ENCODE measurements at places on chromosomes 3 and 15.

- no peak for DNase-seq
Measured at GRCh38 chr3:25281041-25281731, 146.9 kb upstream of the RARB start.

DNA sequence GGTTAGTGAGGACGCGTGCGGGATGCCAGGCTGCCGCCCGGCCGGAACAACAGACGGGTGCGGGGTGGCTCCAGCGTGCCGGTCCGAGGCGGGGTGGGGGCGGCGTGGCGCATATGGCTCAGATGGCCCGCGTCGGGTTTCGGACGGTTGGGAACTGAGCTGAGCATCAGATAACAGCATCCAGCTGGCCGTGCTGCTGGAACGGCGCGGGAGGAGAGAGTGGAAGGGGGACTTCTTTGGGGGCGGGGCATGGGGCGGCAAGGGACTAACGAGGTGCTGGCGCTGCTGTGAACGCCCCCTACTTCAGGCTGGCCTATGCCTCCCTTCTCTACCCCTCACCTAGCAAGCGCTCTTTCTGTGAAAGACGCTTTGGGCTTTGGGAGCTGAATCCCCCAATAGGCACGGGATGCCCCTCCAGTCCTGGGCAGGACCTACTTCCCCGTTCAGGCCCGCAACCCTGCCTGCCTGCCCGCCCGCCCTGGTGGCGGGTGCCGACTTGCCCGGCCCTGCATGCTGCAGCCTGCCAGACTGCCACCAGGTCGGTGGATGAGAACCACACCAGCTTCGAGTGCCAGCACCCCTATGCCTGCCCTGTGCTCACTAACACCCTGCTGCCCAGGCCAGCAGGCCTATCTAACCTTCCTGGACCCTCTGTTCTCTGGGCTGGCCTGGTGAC lies 542 bp downstream of the INKA1 start:
- DNase-seq = no peak

DNA sequence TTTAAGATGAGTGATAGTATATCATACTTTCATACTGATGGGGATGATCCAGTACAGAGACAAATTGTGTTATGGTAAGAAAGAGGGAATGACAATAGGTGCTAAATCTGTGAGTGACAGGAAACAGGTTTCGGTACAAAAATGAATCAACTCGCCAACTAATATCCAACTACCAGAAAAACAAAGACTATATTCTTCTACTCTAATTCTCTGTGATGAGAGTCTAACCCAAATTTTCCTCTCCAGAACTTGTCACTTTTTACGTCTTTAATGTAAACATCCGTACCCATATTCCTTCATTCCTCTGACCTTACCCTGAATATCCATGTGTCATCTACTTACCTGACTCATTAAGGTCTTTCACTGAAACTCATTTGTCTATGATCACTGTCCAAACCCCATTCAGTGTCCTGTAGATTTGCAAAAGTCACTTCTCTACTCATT lies 39.6 kb downstream of the SCAPER start:
- no peak for DNase-seq

- no peak for DNase-seq
Measured at GRCh38 chr3:30449290-30449632, 157.1 kb upstream of the TGFBR2 start.

DNA sequence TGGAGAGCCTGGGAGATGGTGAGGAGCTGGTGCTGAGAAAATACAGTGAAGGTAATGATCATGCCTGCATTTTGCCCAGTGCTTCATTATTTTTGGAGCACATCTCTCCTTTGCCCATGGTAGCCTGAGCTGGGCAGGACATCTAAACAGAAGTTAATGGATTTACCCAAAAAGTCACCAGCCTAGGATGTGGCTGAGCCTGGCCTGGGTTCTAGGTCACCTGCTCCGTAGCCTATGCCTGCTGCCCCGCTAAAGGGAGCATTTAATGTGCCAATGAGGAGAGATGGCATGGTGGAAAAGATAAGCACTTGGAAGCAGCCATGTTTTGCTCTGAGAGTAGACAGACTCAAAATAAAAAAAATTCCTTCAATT lies 41.8 kb upstream of the RHO start:
- DNase-seq = no peak

GRCh38 chr15:51205050-51205975 lies 110.6 kb upstream of the TNFAIP8L3 start:
- DNase-seq = no peak

- no peak for DNase-seq
Measured at GRCh38 chr3:63656786-63657185, 4.3 kb downstream of the SNTN start.

- no peak for DNase-seq
Measured at GRCh38 chr3:128923576-128923975, 44.2 kb downstream of the ACAD9 start.

- DNase-seq = no peak
Measured at GRCh38 chr3:26623419-26624208, 1.0 kb downstream of the LRRC3B start.

- DNase-seq = no peak
Measured at GRCh38 chr3:44160818-44161217, 80.9 kb upstream of the TOPAZ1 start.

- DNase-seq = no peak
Measured at GRCh38 chr15:70235347-70235746, 137.6 kb upstream of the TLE3 start.

GRCh38 chr15:65888981-65889380 lies 19.7 kb downstream of the RAB11A start:
- DNase-seq = no peak

- DNase-seq = no peak
Measured at GRCh38 chr15:23897531-23897930, 210.4 kb upstream of the NDN start.

- no peak for DNase-seq
Measured at GRCh38 chr3:86951322-86951721, 39.6 kb downstream of the VGLL3 start.

- DNase-seq = no peak
Measured at GRCh38 chr3:119293105-119293870, 895 bp upstream of the ARHGAP31 start.

DNA sequence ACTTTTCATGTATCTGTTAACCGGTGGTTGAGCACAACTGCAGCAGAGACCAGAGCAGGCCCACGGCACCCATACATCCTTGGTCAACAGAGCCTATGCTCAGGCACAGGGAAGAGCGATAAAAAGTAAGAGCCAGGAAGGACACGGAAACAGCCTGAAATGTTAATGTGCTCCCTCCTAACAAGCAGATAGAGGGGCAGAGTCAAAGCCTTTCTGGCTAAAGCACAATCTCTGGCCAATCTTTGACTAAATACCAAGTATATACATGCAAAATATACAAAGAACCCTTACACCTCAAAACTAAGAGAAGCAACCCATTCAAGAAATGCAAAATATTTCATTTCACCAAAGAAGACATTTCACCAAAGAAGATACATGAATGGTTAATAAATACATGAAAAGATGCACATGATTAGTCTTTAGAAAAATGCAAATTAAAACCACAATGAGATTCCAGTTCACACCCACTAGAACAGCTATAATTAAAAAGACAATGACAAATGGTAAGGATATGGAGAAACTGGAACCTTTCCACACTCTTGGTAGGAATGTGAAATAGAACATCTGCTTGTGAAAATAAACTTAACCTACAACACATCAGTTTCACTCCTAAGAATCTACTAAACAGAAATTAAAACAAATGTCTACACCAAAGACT lies 88.0 kb downstream of the OSBPL10 start:
- no peak for DNase-seq

GRCh38 chr3:114178770-114179368 lies at the start of gene DRD3:
Gene DRD3 (minus strand): TSS chr3:114179052. CDS start chr3:114171992, 7,060 bp downstream.
- no peak for DNase-seq

- no peak for DNase-seq
Measured at GRCh38 chr3:122636697-122637096, 43.9 kb upstream of the PARP14 start.

DNA sequence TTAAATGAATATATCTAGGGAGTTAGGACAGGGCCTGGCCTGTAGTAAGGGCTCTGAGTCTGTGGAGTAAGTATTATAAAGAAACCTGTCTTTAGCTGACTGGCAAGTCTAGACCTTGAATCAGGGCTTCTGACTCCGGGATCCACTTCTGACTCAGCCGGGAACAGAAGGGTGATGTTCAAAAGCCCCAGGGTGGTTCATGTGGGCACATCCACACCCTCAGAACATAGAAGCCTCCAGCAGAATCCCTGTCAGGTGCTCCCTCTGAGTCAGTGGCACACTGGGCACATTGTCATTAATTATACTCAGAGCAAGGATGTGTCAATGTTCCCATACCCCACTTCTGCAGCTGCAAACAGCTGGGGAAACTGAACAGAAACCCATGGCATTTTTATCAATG lies 26.7 kb upstream of the SNRK start:
- DNase-seq = no peak

GRCh38 chr15:48592221-48592731 lies 53.2 kb downstream of the FBN1 start:
- no peak for DNase-seq

DNA sequence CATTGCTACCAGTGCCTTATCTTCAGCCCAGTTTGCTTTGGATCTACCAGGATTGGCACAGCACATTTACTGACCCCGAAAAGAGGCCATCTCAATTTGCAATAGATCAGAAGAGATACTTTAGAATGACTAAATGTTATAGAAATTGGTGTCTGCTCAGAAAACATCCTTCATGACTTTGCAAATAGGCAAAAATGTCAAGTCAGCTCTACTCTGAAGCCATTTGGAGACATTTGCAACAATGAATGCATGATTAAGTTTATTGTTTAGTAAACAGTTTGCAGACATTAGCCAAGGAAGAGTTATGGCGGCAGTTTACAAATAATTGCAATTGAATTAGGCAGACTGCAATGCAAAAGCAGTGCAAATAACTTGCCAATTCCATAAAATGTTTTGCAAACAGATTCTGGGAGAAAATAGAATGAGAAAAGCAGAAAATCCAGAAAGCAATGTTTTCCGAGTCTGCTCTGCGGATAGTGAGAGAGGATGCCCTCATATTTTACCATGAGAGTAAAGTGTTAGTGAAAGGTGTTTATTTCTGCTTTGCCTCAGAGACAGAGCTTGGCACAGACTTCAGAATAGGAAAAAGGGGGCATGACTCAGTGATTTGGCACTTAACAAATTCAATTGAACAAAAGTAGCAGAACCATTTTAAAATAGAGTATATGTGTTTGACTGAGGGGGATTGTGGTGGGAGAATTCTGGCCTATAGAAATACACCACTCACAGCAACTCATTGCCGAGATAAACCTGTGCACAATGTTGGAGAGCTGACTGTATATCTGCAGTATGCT lies 334.9 kb upstream of the NR2F2 start:
- no peak for DNase-seq

DNA sequence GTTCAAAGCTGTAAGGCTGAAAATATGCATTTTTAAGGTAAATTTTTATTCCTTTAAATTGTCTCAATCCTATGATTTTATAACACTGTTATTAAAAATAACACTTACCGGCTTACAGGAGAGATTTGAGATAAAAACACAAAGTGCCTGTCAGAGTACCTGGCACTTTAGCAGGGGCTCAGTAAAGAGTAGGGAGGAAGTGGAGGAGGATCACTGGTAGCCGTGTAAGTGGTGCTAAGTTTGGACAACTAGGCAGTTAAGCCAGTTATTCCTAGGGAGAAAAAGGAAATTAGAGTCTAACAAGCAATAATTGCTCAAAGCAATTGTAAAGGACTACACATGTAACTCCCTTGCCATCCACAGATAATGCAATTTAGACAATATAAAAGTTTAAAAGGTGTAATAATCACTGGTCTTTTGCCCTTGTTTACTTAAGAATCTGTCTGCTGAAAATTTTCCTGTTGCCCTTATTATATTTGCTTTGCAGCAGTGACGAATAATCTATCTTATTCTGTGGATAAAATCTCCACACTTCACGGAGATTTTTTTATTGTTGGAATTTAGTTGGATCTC lies 204.8 kb downstream of the CDIN1 start:
- DNase-seq = no peak
